ENCODE measurements at places on chromosomes 12 and 14.

DNA sequence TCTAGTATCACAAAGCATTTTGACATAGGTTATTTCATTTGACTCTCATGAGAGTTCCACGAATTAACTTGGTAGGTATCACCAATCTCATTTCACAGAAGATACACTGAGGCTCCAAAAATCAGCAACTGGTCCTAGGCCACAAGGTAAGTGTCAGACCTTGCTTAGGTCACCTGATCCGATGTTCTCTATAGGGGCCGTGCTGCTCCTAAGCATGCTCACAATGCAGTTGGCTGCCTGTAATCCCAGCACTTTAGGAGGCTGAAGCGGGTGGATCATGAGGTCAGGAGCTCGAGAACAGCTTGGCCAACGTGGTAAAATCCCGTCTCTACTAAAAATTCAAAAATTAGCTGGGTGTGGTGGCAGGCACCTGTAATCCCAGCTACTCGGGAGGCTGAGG lies 78.7 kb upstream of the FOXN3 start:
- DNase-seq, result no peak

DNA sequence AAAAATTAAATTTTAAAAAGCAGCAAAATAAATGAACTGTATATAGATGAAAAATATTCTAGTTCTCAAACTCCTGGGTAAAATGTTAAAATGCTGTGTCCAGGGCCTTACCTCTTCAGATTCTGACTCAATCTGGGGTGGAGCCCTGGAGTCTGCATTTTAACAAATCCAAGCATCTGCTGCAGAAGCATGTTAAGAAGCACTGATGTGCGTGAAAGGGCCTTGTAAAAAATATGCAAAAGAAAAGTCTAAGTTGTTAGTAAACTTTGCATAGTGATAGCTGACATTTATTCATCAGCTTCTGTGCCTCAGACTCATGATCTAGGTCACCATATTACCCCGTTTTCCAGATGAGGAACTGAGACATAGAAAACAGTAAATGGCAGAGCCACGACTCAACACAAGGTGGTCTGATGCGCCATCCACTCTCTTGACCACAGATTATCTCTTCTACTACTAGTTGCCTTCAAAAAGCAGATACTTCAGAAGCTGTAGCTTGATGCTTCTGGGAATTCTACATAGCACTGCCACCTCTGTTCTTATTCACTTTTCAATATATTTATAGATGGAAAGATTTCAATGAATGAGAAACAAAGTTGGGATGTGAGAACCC lies 28.0 kb upstream of the PTCSC3 start:
- no peak for DNase-seq

GRCh38 chr14:58646479-58646878 lies 8.7 kb downstream of the DACT1 start:
- no peak for DNase-seq

DNA sequence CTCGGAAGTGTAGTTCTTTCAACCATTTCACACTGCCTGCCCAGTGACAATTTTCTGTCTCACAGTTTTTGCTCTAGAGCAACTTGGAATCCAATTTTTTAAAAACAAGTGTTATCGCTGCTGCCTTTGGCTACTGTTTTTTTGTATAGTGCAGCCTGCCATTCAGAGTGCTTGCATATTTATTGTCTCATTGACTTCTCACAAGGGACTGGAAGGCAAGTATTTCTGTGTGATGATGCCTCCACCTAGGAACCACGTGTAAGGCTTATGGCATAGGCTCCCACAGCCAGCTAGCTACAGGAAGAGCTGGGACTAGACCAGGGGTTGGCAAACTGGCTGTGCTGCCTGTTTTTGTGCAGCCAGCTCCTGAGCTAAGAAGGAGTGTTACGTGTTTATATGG lies 903 bp downstream of the PARPBP start:
- peak; percentile 34 for DNase-seq

DNA sequence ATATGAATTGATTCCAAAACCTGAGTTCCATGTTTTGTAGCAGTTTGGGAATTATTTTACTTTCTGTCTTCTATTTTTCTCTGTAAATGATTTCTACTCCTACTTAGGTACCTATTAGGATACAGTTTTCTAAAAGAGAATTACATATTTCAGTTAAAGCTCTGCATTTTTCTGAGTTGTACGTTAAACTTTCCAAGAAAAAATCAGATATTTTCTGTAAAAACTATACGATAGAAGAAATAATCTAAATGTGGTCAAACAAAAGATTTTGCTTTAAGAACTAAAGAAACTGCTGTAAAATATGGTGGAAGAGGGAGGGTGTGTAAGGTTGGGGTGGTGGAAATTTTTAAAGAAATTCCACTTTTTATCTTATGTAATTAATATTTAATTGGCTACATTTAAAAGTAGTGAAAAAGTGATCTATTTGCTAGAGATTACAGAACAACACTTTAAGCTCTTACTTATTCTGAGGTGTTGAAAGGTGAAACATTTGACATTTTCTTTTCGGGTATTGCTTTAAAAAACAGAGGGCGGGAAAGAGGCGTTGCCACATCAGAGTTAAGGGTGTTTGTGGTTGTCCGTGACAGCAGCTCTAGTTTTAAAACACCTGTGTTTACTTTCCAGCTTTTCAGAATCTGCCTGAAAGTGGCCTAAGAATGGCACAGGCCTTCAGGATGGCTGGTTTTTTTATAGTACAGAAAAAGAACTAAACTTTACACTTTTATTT lies 187.3 kb downstream of the MIPOL1 start:
- no peak for DNase-seq

- DNase-seq, result peak; percentile 74
These were observed 5.8 kb upstream of the SLC48A1 start for GRCh38 chr12:47767216-47767724.

DNA sequence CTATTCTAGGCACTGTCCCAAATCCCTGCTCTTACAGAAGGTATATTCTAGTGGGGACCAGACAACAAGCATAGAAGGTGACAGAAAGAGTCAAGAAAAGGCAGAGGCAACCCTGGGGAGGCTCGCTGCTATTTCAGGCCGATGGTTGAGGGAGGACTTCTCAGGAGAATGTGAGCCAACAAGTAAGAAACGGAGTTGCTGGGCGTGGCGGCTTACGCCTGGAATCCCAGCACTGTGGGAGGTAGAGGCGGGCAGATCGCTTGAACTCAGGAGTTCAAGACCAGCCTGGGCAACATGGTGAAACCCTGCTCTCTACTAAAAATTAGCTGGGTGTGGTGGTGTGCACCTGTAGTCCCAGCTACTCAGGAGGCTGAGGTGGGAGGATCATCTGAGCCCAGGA lies 4.7 kb upstream of the GOLGA3 start:
- no peak for DNase-seq

- no peak for DNase-seq
These were observed 8.7 kb downstream of the BEGAIN start for GRCh38 chr14:100578552-100578951.

- DNase-seq, result no peak
These were observed 86.3 kb downstream of the TMEM132C start for GRCh38 chr12:128353301-128353700.

DNA sequence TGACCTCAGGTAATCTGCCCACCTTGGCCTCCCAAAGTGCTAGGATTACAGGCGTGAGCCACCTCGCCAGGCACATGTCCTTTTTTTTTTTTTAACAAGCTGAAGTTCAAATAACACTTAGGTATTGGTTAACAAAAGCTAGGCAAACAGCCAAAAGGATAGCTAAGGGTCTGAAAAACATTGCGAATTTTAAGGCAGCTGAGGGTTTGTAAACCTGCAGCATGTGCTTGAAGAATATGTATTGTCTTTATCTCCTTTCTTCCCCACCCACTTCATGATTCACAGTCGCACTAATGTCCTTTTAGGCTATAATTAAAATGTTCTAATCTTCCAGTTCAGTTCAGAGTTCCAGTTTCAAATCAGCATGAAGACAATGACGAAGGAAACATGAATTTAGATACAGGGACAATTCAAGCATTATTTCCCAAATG lies 30.1 kb upstream of the CERS5 start:
- DNase-seq, result no peak

DNA sequence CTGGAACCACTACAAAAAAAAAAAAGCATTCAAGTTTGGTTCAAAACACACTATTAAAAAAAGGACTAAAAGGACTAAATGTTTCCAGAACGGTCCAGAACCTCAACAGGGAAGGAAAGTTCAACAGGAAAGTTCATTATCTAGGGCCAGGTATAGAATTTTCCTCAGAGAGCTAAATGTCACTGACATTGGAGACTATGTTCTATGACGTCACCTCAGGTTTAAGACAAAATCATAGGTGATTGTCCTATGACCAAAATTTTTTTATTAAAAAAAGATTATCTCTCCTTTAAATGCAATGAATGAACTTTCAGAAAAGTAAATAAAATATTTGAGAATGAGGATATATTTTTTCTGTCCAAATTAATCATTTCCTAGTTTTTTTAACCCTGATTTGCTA lies 746.7 kb upstream of the USP15 start:
- no peak for DNase-seq

DNA sequence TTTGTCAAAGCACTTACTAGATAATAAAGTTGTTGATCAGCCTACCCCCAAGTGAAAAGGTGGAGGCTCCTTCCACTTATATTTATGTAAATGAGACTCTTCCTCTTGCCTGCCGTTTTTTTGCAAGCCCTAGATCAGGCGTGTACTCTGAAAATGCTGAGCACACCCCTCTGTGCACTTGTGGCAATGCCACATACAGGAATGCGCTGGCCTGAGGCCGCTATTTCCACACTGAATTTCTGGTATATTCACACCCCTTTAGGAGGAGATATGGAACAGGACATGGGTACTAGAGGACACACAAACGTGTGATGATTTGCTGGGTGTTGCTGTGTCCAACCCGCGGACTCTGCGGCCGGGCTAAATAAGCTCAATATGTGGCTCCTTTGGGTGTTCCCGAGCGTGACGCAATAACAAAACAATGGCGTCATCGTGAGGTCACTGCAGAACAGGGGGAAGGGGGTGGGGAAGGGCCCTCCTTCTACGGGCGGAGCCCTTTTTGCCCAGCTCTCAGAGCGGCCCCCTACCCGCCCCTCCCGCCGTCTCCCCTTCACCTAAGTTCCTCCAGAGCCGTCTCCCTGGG lies 554 bp upstream of the TSPAN31 start:
- no peak for DNase-seq

DNA sequence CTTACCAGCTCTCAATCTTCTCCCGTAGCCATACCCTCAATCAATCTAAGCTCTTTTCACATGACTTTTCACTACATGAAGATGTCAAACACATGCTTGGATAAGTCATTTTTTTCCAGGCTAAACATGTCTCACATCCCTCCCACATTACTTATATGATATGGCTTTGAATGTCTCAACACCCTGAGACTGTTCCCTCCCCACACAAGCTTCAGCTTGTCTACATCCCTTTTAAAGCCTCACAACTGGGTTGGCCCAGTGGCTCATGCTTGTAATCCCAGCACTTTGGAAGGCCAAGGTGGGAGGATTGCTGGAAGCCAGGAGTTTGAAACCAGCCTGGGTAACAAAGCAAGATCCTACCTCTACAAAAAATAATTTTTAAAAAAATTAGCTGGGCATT lies 18.5 kb downstream of the ANAPC5 start:
- no peak for DNase-seq

GRCh38 chr14:21026274-21026987 lies 1.6 kb upstream of the NDRG2 start:
- no peak for DNase-seq

- no peak for DNase-seq
These were observed 87.3 kb downstream of the SLC41A2 start for GRCh38 chr12:104870797-104871196.

DNA sequence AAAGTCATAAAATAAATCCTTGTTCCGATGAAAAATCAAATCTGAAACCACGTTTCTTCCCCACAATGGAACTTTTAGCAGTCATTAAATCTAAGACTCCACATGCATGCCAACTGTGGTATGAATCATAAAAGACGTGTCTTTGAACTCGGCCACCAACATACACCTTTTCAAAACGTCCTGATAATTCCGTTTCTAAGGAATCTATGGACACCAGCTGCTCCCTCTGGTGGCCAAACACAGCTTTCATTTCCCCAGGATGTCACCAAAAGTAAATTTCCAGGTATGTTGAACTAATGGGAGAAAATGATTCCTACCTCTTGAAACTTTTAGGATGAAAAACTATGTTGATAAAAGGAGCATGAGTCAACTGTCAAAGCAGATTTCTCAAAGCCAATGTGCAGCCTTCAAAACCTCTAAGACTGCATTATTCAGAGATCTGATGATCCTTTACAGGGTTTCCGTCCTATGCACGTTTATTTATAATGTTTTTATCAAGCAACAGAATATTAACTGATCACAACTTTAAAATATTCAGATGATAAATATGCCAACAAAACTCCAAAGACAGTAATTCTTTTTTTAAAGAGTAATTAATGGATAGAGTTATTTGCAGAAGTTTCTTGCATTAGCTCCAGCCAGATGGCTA lies 96.2 kb downstream of the CIT start:
- DNase-seq, result peak; percentile 8

GRCh38 chr12:92162079-92162478 lies 16.4 kb upstream of the BTG1 start:
- no peak for DNase-seq

GRCh38 chr14:92649934-92650545 lies 98.4 kb downstream of the LGMN start:
- DNase-seq, result peak; percentile 84

GRCh38 chr12:114163771-114164170 lies 197.6 kb upstream of the RBM19 start:
- DNase-seq, result no peak

- DNase-seq, result no peak
These were observed 67.3 kb upstream of the USP15 start for GRCh38 chr12:62192903-62193250.

- no peak for DNase-seq
These were observed 74.4 kb downstream of the CEP128 start for GRCh38 chr14:80867091-80867490.

GRCh38 chr14:92555465-92556111 lies 42.0 kb downstream of the RIN3 start:
- DNase-seq, result no peak

- no peak for DNase-seq
These were observed 1089.5 kb downstream of the BCL11B start for GRCh38 chr14:98182393-98183055.

DNA sequence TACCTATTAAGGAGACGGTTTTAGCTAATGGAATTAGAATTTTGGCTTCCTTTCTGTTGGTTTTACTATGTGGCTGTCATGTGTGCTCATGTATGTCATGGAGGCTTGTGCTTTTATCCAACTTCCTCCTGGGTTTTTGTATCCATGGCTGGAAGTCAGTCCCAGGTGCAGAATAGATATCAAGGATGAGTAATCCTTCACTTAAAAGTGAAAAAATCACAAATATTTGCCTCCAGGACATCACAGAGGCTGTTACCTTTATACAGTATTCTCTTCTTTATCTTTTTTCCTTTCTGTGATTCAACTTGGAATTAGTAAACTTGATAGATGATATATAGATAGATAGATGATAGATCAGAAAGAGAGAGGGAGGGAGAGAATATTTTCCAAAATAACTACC lies 706.8 kb downstream of the GALC start:
- no peak for DNase-seq

All from Kasumi-1 (cell line).